Activated naive CD4-positive, alpha-beta T cell treated with Interleukin-2 at 50 U/mL for 16 hours (primary cell): ENCODE measurements at places on chromosomes 11 and 22.

- DNase-seq: no peak
Observed at GRCh38 chr22:50546326-50547262, 895 bp downstream of the KLHDC7B start.

- DNase-seq: no peak
Observed at GRCh38 chr11:107743191-107743590, 31.3 kb upstream of the SLN start.

GRCh38 chr11:59182457-59183151 is 10.7 kb downstream of the DTX4 start:
- DNase-seq: no peak

DNA sequence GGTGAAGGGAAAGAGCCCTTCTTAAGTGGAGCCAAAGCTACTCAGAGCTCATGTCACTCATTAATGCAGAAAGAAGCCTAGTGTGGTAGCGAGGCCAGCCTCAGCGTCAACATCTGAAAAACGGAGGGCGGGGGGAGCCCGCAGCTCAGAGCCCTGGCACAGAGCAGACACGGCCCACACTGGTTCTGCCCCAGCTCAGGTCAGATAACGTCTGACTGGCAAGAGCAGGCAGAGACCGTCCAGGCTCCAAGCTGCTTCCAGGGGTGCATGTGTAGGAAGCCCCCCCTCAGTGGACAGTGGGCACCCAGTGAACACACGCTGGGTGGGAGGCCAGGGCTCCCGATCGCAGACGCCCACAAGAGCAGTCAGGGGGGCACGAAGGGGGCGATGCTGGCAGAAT is 100.8 kb downstream of the SHANK2 start:
- DNase-seq: no peak

- no peak for DNase-seq
Observed at GRCh38 chr22:42688241-42689211, 32.1 kb downstream of the A4GALT start.
